ENCODE measurements at places on chromosomes 3 and 15.

- DNase-seq, result no peak
These were observed 137.6 kb downstream of the DTWD1 start for GRCh38 chr15:49758456-49758855.

DNA sequence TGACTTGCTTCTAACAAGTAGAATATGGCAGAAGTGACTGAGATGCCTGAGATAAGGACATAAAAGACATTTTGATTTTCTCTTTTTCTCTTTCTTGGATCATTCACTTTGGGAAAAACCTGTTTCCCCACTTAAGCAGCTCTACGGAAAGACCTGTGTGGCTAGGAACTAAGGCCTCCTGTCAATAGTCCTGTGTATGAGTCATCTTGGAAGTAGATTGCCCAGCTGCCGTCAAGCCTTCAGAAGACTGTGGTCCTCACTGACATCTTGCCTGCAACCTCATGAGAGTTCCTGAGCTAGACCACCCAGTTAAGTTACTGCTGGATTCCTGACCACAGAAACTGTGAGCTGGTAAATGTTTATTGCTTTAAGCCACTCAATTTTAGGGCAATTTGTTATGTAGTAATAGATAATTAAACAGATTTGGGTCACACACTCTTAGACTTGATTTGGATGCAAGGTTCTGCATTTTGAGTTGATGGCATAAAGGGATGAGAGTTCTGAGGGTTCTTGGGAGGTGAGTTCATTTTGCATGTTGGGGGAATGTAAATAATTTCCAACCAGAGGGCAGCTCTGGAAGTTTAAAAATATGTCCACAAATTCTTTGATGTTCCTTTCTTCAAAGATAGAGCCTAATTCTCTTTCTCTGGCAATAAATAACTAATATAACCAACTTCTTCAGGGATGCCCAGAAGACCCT lies 229.2 kb downstream of the SQOR start:
- no peak for DNase-seq

DNA sequence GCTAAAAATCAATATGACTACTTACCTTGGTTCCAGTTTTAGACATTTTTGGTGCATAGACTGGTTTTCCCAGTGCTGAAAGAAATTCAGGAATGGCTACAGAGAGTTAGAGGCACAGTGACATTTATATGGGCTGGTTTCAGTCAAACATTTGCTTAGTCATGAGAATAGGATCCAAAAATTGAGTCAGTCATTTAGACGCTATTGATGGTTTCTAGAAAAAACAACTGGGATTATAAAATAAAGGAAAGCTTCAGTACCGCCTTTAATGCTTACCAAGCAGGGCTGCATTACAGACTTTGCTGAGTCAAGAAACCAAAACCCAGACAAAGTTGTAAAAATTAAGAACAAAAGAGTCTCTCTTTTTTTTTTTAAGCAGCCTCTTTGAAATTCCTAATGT lies at the start of gene CRYGS:
CRYGS (minus strand) TSS at position 100 of the 400 bp plus-strand sequence; CDS start at position 46, 54 bp downstream.
- DNase-seq, result no peak

DNA sequence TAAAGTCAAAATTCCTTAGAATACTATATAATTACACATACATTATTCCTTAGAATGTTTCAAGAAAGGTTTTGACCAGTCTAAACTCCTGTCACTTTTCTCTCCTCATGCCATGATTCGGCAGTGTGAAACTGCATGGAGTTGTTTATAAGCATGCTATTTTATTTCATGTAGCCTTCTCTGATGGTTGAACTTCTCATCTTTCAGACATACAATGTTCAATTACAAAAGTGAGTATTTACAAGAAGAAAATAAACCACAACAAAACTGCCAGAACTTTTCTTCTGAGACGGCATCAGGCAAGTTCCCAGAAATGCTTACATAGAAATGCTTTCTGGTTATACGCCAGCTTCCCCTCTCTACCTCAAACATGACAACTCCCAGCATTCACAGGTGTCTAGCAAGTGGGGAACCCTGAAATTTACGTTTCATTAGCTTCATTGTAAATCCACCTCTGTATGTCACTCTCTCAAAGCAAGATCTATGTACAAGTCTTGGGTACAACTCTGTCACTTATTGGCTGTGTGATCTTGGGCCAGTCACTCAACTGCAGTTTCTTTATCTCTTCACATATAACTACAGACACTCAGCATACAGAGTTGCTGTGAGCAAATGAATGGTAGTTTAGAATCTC lies 42.7 kb downstream of the HDGFL3 start:
- no peak for DNase-seq

- no peak for DNase-seq
These were observed 976.0 kb downstream of the GBE1 start for GRCh38 chr3:80785475-80785874.

- DNase-seq, result no peak
These were observed 1412.6 kb downstream of the ZPLD1 start for GRCh38 chr3:103847081-103848062.

DNA sequence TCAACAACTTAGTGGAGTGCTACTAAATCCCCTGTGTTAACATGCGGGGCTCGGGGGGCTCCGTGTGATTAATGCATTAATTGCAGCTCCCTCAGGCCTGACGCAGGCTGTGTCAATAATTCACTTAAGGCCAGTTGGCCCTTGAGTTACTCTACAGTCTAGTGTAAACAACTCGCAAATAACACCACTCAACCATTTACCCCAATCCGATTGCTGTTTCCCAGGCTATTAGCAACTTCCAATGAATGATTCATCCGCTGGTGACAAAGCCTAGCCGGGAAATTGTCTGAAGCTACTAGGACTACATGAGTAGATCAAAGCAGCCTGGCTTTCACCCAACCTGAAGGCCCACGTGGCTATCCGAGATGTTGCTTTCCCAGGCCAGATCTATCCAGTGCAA lies 121.3 kb upstream of the SOX14 start:
- DNase-seq, result no peak

DNA sequence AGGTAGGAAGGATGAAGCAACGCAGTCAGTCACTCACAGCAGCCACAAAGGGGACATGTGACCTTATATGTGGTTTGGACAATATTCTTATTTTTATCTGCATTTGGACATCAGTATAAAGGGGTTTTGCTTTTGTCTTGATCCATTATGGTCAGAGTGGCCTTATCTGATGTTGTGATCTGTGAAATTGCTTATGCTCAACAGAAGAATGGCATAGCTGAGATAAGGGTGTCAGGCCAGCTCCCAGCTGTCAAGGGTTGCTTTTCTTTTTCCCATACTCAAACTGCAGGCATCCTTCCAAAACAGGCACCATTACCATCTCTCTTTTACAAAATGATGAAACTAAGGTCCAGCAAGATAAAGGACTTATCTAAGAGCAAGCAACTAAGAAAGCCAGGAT lies 28.1 kb downstream of the DCLK3 start:
- no peak for DNase-seq

DNA sequence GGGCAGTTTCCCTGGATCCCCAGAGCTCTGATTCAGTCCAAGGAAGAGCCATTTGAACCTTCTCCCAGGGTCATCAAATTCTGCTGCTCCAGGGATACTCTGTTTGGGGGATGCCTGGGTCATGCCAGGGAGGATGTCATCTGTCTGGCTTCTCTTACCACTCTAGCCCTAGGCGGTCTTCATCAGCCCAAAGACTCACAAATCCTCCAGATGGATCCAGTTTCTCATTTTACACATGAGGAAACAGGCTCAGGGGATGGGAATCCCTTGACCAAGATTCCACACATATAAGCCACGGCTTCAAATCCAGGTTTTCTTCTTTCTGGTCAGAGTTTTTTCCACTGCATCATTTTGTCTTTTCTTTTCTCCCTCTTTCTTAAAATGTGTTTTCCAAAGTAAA lies 36.7 kb downstream of the SLC28A1 start:
- no peak for DNase-seq

DNA sequence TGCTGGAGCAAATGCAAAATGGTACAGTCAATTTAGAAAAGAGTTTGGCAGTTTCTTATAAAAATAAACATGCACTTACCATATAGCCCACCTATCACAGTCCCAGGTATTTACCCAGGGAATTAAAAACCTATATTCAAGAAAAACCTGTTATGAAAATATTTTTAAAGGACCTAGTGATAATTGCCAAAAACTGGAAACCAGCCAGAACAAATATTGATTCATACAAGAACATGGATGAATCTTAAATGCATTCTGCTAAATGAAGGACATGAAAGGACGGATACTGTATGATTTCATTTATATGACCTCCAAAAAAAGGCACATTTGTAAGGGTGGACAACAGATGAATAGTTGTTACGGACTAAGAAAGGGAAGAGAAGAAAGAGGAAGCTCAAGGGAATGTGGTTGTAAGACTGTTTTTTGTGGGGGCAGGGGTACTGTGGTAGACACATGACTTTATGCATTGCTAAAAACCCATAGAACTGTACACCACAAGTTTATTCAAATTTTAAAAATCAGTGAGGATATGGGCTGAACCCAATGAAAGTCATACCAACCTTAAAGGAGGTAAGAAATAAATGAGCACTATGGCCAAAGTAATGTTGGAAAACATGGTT lies 61.0 kb downstream of the ZBBX start:
- no peak for DNase-seq

GRCh38 chr3:122563717-122564025 lies 429 bp downstream of the PARP9 start:
- peak; percentile 30 for DNase-seq

Data from Peyer's patch (tissue), 4 donors.